ENCODE measurements at places on chromosomes 6 and 20.

- H3K4me1 ChIP-seq: no peaks in the 10 kb centered on the region
- no peak overlapping the region for H3K4me3 ChIP-seq
- DNase-seq: no peak
- H3K36me3 ChIP-seq: no peaks in the 10 kb centered on the region
Observed at GRCh38 chr20:23971310-23971709, 17.3 kb downstream of the GGTLC1 start.

GRCh38 chr6:69735027-69735426, 61.8 kb downstream of the LMBRD1 start:
- peaks cover 8% of the 10 kb centered on the region for H3K36me3 ChIP-seq
- H3K4me1 ChIP-seq: no peaks in the 10 kb centered on the region
- no peak overlapping the region for H3K27ac ChIP-seq
- H3K4me3 ChIP-seq: no peak overlapping the region

DNA sequence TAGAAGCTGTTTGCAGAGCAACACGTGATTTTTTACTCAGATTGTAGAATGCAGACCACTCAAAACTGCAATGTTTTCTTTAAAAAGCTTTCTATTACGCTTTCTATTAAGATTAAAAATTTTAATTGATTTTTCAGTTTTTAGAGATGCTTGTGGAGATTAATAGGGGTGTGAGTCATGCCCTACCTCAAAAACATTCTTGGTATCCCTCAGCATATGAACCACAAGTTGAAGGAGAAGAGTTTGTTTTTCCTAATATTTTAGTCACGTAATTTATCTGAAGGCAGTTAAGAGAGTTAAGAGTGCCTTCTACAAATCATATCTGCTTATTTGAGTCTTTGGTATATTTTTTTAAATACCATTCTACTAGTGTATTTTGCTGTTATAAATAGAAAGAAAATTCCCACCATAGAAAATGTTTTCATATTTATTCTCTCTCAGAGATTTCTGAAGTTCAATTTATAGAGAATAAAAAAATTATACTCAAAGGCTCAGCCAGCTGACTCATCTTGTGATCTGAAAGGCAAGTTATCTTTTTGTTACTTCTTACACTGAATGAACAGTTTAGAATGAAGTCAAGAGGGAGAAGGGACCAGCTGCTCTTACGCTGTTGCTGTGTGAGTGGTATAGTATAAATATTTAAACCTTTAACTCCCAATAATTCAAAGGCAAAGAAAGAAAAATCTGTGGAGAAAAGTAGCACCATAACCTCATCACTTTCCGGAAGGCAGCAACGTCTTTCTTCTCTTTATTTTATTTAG, 7.6 kb downstream of the RIPOR2 start:
- H3K27ac ChIP-seq: peak overlapping the region; percentile 80
- DNase-seq: no peak
- H3K27me3 ChIP-seq: no peaks in the 10 kb centered on the region
- peaks cover 11% of the 10 kb centered on the region for H3K36me3 ChIP-seq
- H3K4me1 ChIP-seq: peaks cover 68% of the 10 kb centered on the region
- peak overlapping the region; percentile 69 for H3K4me3 ChIP-seq

GRCh38 chr6:114170372-114170771, 172.5 kb downstream of the HS3ST5 start:
- H3K27me3 ChIP-seq: no peaks in the 10 kb centered on the region
- no peak overlapping the region for H3K4me3 ChIP-seq
- no peak overlapping the region for H3K27ac ChIP-seq
- no peaks in the 10 kb centered on the region for H3K36me3 ChIP-seq
- no peak for DNase-seq

DNA sequence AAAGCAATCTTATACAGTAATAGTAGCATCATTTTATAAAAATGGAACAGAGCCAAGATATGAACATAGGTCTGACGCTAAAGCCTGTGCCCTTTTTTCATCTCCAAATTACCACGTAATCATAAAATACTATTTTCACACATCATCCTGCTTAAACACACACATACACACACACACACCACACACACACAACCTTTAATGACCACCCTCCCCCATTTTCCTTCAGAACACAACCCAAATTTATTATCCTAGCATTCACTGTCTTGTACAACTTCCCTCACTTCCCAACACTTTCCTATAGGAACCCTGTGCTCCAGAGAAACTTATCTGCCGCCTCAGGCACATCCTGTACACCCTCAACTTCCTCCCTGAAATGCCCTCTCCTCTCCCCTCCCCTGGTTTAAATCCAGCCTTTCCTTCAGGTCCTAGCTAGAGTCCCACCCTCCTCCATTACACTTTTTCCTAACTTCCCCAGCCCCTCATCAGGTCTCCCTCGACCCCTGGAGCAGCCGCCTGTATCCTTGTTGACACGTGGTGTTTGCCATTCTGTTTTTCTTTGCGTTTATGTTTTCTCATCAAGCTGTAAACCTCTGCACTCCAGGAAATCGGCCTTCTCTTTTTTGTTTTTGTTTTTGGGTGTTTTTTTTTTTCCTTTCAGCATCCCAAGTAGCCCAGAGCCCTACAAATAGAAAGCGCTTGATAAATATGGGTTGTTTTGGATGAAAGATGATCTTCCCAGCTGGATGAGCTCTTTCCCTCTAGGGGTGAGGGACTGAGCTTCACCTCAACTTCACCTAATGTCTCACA, 968 bp upstream of the MMP24 start:
- H3K27me3 ChIP-seq: peaks cover 3% of the 10 kb centered on the region
- no peak overlapping the region for H3K4me3 ChIP-seq
- H3K36me3 ChIP-seq: no peaks in the 10 kb centered on the region
- H3K4me1 ChIP-seq: no peaks in the 10 kb centered on the region
- H3K27ac ChIP-seq: no peak overlapping the region
- DNase-seq: no peak

GRCh38 chr6:56148488-56149186, 98.7 kb downstream of the COL21A1 start:
- DNase-seq: no peak
- no peaks in the 10 kb centered on the region for H3K27me3 ChIP-seq
- no peaks in the 10 kb centered on the region for H3K4me1 ChIP-seq

GRCh38 chr6:104682722-104683643, 176.7 kb downstream of the HACE1 start:
- no peaks in the 10 kb centered on the region for H3K36me3 ChIP-seq
- H3K4me3 ChIP-seq: no peak overlapping the region
- peaks cover 14% of the 10 kb centered on the region for H3K4me1 ChIP-seq
- no peaks in the 10 kb centered on the region for H3K27me3 ChIP-seq
- no peak overlapping the region for H3K27ac ChIP-seq

DNA sequence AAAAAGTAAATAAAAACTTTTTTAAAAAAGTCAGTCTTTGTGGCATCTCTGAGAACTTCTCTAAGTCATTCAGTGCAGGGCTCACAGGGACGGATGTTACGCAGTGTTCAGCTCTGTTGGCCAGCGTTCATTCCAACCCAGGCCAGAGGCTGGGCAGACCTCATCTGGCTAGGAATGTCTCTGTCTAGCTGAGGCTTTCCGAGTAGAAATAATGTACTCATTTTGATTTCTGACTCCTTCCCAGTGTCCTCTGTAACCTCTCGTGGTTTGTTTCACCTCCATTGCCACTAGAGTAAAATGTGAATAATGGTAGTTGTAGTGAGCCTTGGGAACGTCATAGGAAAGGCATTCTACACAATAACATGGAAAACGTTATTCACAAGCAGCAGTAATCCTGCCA, 135.1 kb downstream of the TMEM242 start:
- no peak for DNase-seq
- H3K36me3 ChIP-seq: peaks cover 44% of the 10 kb centered on the region
- H3K27me3 ChIP-seq: no peaks in the 10 kb centered on the region
- no peak overlapping the region for H3K27ac ChIP-seq

All from effector memory CD4-positive, alpha-beta T cell (primary cell).